ENCODE measurements at places on chromosomes 5 and 9. TPM values are rescaled to one million over a fixed set of nuclear protein-coding genes. Genes with fewer than 3 reads are reported as not detected.

SLIT3 gene
- total RNA-seq, result 7.8 TPM

PCDHA9 gene
- total RNA-seq, result 0.52 TPM

INSYN2B gene
- total RNA-seq, result not detected

FOXD1 gene
- total RNA-seq, result 0.52 TPM

IFNA13 gene
- total RNA-seq, result 0.52 TPM

SEMA5A gene
- 25.1 TPM for total RNA-seq

TMC1 gene
- 0.52 TPM for total RNA-seq

ARSI gene
- 9.9 TPM for total RNA-seq

SLC9A3 gene
- total RNA-seq, result 1.6 TPM

Measured in skeletal muscle tissue (tissue), 5 donors.